ENCODE measurements at places on chromosomes 5 and 9.

GRCh38 chr5:117680426-117680825 lies 1105.8 kb upstream of the SEMA6A start:
- DNase-seq, result no peak

DNA sequence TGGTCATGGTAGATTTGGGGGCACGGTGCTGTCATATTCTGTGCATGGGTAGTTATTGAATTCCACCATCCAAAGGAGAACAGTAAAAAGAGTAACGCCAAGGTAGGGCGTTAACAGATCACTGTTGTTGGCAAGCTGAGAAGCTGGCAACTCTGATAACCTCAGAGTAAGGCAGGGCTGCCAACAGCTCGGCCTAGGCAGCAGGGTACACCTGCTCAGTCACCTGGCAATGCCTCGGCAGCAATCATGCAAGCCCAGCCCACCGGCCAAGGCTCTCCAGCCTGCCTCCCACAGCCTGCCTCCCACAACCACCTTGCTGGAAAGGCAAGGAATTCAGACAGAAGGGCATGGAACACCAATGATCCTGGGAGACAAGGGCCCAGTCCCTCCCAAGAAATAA lies 63.9 kb downstream of the KLHL3 start:
- DNase-seq, result no peak

DNA sequence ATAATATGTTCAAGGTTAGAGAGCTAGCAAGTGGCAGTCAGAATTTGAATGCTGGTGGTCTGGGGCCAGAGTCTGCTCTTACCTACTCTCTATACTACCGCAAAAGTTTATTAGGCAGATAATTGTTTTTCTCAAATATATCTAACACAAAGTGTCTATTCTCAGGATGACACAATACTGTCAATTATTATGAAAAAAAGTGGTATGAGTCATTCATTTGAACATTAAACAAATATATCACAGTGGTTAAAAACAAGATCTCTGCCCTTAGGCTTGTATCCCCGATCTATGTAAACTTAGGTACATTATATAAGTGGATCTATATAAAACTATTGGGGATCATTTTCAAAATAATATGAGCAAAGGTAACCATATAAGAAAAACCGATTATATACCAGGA lies 354.9 kb downstream of the CETN3 start:
- no peak for DNase-seq

GRCh38 chr9:21317956-21318923 lies 13.1 kb upstream of the IFNA5 start:
- DNase-seq, result peak; percentile 58

- DNase-seq, result peak; percentile 84
Observed at GRCh38 chr5:175246242-175246888, 197.6 kb downstream of the DRD1 start.

- peak; percentile 3 for DNase-seq
Observed at GRCh38 chr5:135432113-135432512, 15.0 kb downstream of the DCANP1 start.

- DNase-seq, result no peak
Observed at GRCh38 chr5:69531406-69531801, 28.6 kb upstream of the GTF2H2C start.

DNA sequence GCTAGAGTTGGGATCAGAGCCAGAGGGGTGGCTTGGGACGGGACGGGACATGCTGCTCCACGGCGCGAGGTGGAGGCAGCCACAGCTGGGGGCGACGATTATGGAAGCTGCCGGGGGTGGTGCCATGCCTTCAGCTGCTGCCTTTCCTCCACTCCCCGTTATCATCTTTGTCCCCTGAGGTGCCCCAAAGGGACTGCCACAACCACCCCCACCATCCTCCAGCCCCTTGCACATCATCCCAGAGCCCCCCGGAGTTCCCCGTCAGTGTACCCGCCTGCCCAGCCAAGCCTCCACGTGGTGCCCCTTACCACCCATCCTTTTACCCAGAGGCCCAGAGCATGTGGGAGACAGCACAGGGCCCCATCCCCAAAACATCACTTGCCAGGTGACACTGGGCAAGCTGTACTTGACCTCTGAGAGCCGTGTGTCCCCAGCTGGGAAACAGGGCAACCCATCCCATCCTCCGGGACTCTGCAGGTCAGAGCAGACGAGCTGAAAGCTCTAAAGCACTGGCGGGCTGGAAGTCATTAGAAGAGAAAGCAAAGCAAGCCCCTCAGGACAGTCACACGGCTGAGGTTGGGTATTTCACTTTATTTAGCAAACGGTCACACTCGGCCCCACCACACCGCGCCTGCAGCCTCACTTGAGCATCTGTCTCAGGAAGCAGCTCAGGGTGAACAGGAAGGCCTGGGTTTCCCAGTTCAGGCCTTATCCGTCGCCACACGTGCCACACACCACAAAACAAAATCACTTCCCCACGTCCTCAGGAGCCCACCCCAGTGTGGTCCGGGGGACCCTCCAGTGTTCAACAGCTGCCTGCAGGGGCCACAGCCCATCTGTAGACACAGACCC lies 19.5 kb upstream of the MXD3 start:
- no peak for DNase-seq

DNA sequence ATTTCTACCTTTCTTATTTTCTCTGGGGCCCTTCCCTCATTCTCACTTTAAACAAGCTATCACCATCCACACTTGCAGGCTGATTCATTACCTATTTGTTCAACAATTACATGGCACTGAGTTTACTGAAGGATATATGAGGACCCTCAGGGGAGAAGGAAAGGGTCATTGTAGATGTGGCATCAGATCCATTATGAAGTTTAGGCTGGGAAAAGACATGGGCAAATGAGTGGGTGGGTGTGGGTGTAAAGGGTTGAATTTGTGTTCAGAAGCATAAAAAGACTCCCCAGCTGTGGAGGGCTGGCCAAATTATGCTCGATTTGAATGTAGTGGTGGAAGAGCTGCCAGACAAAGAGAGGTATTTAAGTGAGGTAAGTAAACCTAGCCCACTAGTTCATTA lies 55.9 kb upstream of the MTAP start:
- no peak for DNase-seq

- peak; percentile 33 for DNase-seq
Observed at GRCh38 chr5:111999286-111999685, 242.3 kb upstream of the NREP start.

DNA sequence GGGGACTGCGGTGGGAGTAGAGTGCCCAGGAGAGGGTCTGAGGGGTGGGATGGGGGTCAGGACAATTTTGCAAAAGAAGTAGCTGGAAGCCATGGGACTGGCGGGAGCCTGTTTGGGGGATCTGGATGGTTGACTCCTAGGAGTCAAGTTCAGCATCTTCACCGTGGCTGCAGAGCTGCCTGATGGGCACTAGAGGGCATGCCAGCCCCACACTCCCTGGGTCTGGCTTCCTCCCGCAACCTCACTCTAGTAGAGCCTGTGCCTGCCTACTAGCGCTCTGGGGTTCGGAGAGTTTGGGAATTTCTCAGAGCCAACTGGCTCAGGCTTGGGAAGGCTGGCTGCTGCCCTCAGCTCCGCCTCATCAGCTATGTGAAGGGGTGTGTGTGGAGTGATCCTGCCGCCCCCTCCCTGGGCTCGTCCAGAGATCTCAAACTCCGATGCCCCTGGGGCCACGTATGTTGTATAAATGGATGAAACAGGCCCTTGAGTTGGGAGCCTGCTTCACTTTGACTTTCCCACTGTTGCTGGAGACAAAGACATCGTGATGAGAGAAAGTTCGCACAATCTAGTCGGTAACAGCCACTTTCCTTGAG lies 10.8 kb downstream of the TSPAN17 start:
- DNase-seq, result peak; percentile 85

DNA sequence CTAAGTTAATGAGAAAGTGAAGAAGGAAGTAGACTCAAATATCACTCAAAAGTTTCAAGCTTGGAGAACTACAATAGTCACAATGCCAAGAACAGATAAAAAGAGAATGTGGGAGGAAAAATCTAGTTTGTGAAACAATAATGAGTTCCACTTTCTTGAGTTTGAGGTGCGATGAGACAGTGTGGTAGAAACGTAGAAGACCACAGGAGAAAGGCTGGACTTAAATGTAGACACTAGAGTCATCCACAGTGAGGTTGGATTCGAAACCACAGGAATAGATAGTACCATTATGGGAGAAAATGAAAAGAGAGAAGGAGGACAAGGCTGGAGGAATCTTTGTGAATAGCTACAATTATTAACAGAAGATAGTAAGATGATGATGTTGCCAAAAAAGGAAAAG lies 141.1 kb upstream of the LRRTM2 start:
- DNase-seq, result no peak

DNA sequence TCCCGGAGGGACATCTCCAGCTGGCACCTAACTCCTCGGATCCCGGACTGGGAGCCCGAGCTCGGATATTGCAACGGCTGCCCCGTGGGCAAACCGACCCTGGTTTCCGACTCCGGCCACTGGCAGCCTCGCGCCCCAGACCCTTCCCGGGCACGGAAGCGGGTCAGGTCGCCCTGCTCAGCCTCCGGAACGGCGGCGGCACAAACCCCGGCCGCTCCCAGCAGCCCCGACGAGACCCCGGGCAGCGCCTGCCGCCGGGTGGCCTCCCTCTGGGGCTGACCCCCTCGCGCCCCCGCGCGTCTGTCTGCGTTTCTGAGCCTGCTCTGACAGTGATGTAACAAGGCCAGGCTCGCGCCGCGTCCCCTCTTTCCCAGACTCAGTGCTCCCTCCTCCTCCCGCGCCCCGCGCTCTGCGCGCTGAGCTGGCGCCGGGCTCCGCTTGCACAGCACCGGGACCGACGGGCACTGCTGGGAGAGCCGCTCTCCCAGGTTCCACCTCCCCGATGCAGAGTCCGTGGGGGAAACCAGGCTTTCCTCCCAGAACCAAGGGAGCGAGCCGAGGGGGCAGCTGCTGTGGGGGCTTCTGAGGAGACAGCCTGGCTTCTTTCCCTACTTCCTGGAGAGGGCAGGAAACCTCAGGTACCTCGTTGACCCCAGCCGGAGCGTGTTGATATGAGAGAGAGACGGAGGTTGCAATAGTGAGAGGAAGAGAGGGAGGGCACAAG lies at the start of gene TMEM215:
Gene TMEM215, plus strand, starts transcription at position 373 of the 724 bp plus-strand sequence. CDS start 644 bp downstream, outside the sequence.
- DNase-seq, result peak; percentile 19

DNA sequence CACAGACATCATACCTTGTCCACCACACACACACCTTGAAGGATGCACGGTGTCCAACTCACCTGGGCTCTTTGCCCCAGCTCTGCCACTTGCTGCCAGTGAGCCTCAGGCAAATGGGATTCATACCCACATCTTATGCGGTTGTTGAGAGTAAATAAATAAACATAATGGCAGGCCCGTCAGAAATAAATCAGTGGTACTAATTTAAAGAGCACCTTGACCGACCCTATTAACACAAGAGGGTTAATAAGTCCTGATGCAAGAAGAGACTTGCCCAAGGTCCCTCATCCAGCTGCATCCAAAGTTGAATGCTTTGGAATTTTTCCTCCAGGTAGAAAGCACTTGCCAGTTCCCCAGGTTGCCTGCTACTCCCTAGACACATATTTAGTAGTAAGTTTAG lies 11.6 kb upstream of the AKNA start:
- no peak for DNase-seq

DNA sequence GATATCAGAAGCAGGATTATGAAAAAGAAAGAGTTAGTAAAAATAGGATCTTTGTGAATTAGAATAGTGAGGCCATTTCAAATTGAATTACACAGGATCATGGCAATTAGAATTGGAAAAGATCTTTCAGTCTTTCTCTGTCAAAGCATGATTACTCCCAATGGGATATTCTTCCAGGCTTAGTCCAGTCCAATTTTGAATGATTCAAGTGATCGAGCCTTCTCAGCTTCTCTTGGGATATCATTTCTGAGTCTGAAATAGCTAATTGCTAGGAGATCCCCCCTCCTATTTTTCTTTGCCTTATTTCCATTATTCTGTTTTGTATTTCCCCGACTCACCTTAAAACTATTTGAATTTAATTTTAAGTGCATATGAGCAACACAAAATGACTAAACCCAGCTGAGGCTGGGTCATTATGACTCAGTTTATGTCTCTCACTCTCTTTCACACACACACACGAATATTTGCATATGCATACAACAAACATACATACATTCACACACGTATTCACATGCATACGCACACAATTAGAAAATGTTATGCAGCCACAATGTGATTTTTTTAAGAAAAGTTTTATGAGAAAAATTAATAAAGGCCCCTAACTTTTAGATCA lies 34.8 kb upstream of the EFNA5 start:
- DNase-seq, result peak; percentile 24

GRCh38 chr5:61953913-61954312 lies 352.1 kb upstream of the KIF2A start:
- no peak for DNase-seq

DNA sequence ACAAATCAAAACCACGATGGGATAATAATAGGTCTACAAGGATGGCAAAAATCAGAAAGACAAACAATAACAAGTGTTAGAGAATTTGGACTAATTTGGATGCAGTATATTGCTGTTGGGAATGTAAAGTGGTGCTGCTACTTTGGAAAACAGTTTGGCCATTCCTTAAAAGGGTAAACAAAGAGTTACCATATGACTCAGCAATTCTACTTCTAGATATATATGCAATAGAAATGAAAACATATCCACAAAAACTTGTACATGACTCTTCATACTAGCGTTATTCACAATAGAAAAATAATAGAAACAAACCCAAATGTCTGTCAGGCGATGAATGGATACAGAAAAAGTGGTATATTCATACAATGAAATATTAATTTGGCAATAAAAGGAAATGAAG lies 58.3 kb downstream of the JAK2 start:
- DNase-seq, result no peak

DNA sequence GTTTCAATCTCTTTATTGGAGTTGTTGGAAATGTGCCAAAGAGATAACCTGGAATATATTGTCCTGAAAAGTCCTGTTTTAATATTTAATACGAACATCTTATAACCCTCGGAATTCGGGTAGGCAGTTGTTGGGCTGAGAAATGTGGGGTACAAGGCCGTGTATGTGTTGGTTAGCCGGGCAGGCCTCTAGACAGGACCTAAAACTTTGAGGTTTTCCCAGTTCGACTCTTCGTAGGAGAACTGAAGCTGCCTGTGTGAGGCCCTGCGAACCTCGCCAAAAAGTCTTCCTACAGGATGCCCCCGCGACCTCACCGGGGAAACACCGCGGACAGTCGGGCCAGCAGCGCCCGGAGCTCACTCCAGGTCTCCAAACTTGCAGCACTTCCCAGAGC lies 583 bp upstream of the TJP2 start:
- DNase-seq, result no peak

GRCh38 chr9:110835404-110835803 lies 166.8 kb downstream of the MUSK start:
- peak; percentile 74 for DNase-seq

DNA sequence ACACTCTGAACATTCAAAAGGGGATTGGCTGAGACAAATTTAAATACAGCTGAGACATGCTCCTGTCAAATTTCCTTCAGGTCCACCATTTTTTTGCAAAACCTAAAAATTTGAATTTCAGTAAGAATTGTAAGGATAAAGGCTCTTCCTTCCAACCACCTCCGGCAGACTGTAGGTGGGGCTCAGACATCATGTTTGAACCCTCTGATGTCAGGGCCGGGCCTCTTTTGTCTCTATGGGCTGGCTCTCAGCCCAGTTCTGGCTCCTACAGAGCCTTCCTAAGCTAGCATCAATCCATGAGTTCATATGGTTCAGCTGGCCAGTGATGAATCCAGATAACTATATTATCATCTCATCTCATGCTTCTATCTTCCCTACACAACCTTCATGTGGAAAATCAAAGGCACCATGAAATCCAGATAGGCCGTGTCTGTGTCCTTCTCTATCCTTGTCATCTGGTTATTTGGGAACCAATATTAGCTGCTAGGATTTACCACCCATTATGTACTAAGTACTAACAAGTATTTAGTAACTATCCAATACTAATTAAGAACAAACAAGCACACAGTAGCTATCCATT lies 44.2 kb downstream of the NIPSNAP3B start:
- peak; percentile 72 for DNase-seq

GRCh38 chr5:167155387-167156005 lies 1135.9 kb upstream of the WWC1 start:
- DNase-seq, result no peak

GRCh38 chr9:83765376-83765775 lies 52.2 kb downstream of the GKAP1 start:
- no peak for DNase-seq

All from AG20443 (cell line).